ENCODE measurements at places on chromosomes 6 and 20.

DNA sequence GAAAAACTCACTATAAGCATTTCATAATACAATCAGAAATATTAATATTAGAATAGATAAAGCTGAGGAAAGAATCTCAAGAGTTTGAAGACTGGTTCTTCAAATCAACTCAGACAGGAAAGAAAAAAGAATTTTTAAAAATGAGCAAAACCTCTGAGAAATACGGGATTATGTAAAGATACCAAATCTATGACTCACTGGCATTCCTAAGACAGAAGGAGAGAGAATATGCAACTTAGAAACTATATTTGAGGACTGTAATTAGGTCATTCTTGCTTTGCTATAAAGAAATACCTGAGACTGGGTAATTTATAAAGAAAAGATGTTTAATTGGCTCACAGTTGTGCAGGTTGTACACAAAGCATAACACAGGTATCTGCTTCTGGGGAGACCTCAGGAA is 665.1 kb downstream of the RNF144B start:
- DNase-seq, result no peak

DNA sequence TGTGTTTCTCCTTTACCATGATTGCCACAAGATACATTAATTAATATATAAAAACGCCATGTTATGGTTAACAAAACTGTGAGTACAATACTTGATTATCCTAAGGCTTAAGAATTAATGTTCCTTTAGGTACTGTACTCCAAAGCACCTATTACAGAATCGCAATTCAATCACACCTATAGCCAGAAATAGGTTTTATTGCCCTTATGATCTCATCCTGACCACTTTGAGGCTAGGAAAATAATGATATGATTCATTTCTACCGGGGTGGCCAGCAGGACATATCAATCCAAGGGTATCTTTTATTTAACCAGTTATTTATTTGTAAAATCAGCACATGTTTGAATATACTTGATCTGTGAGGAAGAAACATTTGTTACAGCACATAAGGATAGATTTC is 396.6 kb upstream of the GJE1 start:
- no peak for DNase-seq

GRCh38 chr6:46781478-46782378 is 11.5 kb upstream of the MEP1A start:
- peak; percentile 29 for DNase-seq

GRCh38 chr6:156009656-156010055 is 554.0 kb upstream of the NOX3 start:
- no peak for DNase-seq

- peak; percentile 41 for DNase-seq
Observed at GRCh38 chr6:25652007-25652515, at the start of gene SCGN. SCGN (plus strand) TSS chr6:25652215; CDS start chr6:25652404, 189 bp downstream.

GRCh38 chr6:37799263-37799644 is 20.3 kb upstream of the ZFAND3 start:
- DNase-seq, result no peak

DNA sequence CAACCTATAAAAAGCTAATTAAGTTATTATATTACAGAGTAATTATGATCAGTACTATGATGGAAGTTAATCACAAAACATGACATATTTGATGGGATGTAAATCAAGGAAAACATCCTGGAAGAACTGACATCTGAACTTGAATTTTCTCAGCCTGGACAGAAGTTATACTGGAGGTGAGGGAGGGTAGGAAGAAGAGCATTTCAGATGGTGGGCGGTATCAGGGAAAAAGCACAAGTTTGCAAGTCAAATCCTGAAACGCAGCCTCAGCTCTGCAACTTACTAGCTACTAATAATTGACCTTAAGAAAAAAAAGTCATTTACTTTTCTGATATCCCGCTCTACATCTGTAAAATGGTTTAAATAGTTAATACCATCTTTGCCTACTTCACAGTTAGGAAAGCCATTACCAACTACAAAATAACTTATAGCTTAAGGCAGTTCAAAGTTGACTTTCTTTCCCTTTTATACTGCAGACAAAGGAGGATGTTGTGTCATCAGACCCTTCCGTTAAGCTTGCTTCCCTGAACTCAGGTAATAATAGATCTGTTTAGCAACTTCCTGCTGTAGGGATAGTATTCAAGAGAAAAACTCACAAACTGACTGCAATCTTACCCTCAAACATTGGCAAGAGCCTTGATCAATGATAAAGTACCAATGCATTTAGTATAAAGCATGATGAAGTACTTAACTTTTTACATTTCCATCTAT is 21.0 kb downstream of the NOL7 start:
- DNase-seq, result no peak

DNA sequence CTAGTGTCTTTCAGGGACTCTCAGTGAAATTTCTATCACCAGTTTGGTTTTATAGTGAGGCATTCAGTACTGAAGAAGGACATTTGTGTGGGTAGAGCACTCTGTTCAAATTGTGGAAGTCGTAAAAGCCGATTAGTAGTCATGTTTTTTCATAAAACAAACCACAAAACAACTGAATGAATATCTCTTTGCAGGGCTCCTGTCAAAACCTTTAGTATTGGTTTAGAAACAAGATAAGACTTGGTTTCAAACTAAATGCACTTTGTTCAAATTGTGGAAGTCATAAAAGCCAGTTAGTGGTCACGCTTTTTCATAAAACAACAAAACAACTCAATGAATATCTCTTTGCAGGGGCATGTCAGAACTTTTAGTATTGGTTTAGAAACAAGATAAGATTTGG is 23.8 kb downstream of the ADGRF4 start:
- no peak for DNase-seq

- no peak for DNase-seq
Observed at GRCh38 chr6:15615802-15616201, 47.0 kb downstream of the DTNBP1 start.

DNA sequence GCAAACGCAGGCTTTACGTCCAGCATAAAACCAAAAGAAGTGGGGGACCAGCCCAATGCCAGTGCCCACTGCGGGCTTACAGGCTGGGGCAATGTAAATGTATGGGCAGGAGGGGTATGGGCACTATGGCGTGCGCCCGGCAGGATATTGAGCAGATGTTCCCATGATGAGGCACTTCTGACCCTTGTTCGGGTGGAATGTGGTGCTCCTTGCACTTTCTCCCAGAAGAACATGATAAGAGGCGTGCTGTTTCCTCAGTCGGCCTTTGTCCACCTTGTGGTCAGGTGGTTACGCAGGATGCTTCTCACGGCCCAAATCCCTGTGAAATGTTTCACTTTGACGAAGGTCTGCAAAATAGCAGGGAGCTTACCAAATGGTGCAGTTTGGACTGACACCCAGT is 4.8 kb upstream of the GPR31 start:
- DNase-seq, result no peak

DNA sequence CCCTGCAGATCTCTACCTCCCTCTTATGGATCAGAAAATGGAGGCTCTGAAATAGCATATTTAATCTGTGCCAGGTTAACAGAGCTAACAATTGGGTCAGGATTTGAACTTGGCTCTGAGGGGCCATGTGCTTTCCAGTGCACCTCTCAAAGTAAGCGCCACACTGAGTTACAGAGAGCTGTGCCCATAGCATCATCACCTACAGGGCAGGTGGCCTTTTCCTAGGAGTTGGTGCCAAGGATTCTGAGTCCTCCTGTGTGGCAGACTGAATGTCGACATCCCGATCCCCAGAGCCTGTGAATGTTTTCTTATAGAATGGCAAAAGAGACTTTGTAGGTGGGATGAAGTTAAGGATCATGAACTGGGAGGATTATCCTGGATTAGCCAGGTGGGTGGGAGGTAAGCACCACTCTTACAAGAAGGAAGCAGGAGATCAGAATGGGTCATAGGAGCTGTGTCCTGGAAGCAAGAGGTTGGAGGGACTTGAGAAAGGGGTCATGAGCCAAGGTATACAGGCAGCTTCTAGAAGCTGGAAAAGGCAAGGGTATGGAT is 68.0 kb upstream of the TBC1D7 start:
- no peak for DNase-seq

- DNase-seq, result peak; percentile 88
Observed at GRCh38 chr20:50724851-50725723, 6.3 kb upstream of the PARD6B start.

DNA sequence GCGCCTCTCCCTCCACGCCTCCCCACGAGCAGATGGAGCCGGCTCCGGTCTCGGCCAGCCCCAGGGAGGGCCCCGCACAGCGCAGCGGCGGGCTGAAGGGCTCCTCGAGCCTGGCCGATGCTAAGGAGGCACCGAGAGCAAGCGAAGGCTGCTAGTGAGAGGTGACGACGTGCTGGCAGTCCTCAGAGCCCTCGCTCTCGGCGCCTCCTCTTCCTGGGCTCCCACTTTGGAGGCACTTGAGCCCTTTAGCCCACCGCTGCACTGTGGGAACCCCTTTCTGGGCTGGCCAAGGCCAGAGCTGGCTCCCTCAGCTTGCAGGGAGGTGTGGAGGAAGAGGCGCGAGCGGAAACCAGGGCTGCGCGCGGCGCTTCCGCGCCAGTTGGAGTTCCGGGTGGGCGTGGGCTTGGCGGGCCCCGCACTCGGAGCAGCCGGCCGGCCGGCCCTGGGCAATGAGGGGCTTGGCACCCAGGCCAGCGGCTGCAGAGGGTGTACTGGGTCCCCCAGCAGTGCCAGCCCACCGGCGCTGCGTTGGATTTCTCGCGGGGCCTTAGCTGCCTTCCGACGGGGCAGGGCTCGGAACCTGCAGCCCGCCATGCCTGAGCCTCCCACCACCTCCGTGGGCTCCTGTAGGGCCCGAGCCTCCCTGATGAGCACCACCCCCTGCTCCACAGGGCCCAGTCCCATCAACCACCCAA is 2.5 kb upstream of the TMEM14C start:
- peak; percentile 58 for DNase-seq

GRCh38 chr20:1247689-1248088 is 18.4 kb upstream of the SNPH start:
- DNase-seq, result no peak

DNA sequence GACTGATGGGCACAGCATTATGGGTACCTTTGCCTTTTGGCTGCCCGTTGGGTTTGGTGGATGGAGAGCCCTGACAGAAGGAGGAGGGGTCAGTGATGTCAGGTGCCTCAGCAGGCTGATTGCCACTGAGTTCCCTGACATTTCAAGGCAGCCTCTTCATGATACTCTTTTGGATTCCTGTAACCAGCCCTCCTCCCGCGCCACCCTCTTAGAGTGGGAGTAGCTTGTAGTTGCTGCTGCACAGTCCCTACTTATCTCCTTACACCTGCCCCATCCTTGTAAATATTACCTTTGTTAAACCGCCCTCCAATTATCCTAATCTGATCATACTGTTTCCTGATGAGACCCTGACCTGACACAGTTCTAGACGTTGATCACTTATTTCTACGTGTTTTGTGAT is 140.0 kb downstream of the CFAP61 start:
- DNase-seq, result no peak

DNA sequence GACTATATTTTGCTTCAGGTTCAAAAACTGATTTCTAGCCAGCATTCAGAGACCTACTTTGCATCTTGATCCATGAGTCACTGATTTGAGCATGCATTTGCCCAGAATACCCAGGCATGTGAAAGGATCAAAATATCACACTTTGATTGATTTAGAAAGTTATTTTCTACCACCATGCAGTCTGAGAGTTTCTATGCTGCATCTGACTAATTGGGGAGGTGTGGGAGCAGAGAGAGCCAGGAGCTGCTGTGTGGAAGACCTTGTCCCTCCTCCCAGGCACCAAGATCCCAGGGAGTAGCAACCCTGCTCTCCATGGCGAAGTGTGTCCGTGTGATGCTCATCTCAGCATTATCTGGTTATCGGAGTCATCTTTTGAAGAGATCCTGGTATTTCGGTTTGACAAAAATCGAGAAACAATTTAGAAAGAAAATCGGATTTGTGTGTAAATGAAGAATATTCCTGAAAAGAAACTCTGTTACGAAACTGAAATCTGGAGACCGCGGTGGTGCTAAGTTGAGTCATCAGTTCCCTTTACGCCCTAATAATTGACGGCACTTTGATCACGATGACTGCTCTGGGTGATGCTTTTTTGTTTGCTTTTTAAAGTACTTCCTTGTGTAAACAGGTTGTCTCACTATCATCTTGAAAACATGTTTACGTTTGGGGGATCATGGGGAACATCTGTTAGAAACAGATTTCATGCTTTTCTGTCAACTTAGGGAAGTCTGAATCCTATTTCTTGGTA is 193.4 kb downstream of the BACH2 start:
- DNase-seq, result peak; percentile 59

DNA sequence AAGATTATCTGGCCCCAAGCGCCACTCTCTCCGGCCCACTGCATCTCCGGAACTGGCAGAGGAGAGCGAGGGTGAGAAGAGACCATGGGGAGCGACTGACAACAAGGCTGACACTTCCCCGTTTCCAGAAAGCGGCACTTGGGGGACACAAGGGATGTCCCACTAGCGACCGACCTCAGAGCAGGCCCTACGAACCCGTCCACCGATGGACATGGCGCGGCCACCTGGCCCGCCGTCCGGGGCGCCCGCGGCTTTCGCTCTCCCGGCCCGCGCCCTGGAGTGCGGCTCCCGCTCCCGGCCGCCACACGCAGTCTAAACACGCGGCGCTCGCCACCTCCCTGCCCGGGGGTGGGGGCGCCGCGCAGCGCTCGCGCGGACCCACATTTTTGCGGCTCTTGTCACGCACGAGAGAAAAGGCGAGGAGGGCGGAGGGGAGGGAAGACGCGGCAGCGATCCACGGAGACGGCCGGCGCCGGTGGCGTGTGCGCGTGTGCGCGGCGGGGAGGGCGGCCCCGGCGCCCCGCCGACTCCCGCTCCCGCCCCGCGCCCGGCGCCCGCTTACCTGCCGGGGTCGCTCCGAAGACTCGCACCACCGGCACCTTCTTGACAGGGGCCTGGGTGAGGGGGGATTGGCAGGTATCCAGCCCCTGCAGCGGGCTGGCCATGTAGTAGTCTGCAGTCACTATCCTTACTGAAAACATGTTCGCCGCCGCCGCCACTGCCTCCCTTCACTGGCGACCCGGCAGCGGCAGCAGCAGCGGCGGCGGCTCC is 645 bp downstream of the REV3L start:
- DNase-seq, result peak; percentile 55

DNA sequence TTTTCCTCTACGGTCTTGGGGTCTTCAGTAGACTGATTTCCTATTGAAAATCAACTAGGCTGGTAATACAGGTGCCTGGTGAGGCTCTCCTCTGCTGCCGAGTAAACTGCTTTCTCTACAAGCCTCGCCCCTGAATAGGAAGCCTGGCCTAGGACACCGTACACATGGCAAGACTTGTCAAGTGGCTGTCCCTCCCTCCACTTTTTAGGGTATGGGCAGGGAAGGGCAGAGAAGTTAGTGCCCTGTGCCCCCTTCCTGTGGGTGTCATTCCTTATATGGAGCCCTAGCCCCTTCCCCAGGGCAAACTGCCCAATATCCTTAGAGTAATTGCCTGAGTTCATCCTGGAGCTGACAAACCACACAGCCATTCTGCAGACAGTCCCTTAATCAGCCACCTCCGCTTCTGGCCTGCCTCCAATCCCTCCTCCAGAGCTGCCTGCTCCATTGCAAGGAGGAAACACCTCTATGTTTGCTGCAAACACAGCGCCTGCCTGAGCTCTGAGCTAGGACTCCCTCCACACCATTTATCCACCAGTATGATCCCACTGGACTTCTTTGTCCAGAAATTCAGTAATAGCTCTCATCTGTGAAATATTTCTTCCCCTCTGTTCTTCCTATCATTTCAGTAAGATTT is 93.1 kb downstream of the CHD6 start:
- no peak for DNase-seq

All from stimulated activated CD4-positive, alpha-beta T cell treated with anti-CD3 and anti-CD28 coated beads, Interleukin-2, amount 100 ng/mL, for 24 hours (primary cell).